Putamen (tissue), 1 donor: ENCODE measurements at places on chromosomes 7 and 10.

DNA sequence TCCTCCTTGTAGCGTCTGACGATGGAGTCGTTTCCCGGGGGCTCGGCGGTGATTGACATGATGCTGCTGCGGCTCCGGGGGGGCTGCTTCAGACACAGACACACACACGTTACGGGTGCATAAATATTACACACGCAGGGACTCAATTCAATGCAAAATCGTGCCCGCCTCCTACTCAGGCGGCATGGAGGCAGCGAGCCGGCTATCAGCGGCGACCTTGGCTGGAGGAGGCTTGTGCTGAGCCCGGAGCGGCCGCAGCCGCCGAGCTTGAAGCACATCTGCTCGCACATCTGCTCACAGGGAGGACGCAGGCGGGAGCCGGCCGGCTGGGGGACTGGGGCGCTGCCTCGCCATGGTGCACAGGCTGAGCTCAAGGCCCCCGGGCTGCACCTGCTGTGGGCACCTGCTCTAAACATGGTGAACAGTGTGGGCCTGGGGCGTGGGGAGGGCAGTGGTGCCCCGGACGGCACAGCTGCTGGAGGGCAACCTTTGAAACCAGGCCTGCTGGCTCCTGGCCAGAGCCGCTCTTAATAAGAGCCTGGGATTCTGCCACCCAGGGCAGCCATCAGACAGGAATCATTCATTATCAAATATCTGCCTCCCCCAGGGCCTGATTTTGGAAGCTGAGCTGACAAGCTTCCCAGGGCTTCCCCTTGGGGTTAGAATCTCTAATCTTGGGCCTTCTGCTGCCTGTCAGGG lies 84.7 kb upstream of the GNA12 start:
- DNase-seq, result no peak

DNA sequence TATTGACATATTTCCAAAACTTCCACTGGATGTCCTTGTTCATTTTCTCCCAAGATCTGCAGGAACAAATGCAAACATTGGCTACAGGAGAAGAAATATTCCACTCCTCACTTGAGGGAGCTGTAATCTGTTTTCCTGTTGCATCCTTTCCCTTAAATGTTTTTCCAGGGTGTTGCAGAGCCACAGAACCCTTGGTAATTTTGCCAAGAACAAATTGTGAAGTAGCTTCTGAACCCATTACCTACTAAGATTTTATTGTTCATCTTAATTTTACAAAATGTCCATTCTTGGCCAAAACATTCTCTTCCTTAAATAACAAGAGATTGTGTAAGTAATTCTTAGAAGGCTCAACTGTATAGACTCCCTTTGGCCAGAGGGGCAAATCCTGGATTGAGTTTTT lies 177.0 kb downstream of the GNAT3 start:
- DNase-seq, result no peak

- DNase-seq, result no peak
Observed at GRCh38 chr10:123501148-123501547, 165.0 kb upstream of the GPR26 start.

GRCh38 chr7:91424371-91424770 lies 160.1 kb downstream of the FZD1 start:
- no peak for DNase-seq

GRCh38 chr10:61939902-61940301 lies 38.4 kb downstream of the ARID5B start:
- no peak for DNase-seq

- no peak for DNase-seq
Observed at GRCh38 chr10:4532976-4533375, 293.0 kb upstream of the AKR1E2 start.
